Motor neuron (in vitro differentiated cells): ENCODE measurements at places on chromosomes 16 and 17. TPM values are rescaled to one million over a fixed set of nuclear protein-coding genes. Genes with fewer than 3 reads are reported as not detected.

The NXN gene
- total RNA-seq: 21.0 and 21.2 TPM in 2 replicates

The SLFN14 gene
- total RNA-seq: 0.08 and 0.09 TPM in 2 replicates

The OTOP2 gene
- 0.21 and 0.34 TPM in 2 replicates for total RNA-seq

The PPY gene
- not detected in 2 replicates for total RNA-seq

The MAF gene
- total RNA-seq: 5.4 and 6.0 TPM in 2 replicates

The NSF gene
- 76.2 and 79.6 TPM in 2 replicates for total RNA-seq

The LGALS9 gene
- 0.50 and 0.75 TPM in 2 replicates for total RNA-seq

The TMED6 gene
- 0.57 and 0.83 TPM in 2 replicates for total RNA-seq

The TBC1D26 gene
- 0.14 and 0.37 TPM in 2 replicates for total RNA-seq

The SLC5A11 gene
- not detected in 2 replicates for total RNA-seq

The MT1A gene
- total RNA-seq: 1.2 TPM in 1 of 2 replicates, not detected in the other

The C16orf89 gene
- total RNA-seq: 0.87 TPM in 1 of 2 replicates, not detected in the other

The WNT3 gene
- total RNA-seq: 0.67 and 3.4 TPM in 2 replicates

The CDR2L gene
- total RNA-seq: 9.2 and 10.6 TPM in 2 replicates

The TAC4 gene
- total RNA-seq: 1.0 and 1.5 TPM in 2 replicates

The TMEM100 gene
- total RNA-seq: 12.5 and 20.7 TPM in 2 replicates

The C17orf113 gene
- total RNA-seq: 2.2 and 2.4 TPM in 2 replicates

The TMC6 gene
- total RNA-seq: 1.6 and 1.8 TPM in 2 replicates

The IL34 gene
- total RNA-seq: 1.1 and 2.1 TPM in 2 replicates

The POLG2 gene
- 13.1 and 13.3 TPM in 2 replicates for total RNA-seq

The DHX58 gene
- 29.3 and 32.2 TPM in 2 replicates for total RNA-seq

The LGALS9B gene
- total RNA-seq: not detected in 2 replicates

The CNGB1 gene
- 0.62 TPM in 1 of 2 replicates, not detected in the other for total RNA-seq

The OTOP3 gene
- not detected in 2 replicates for total RNA-seq

The HOXB1 gene
- 0.22 and 1.5 TPM in 2 replicates for total RNA-seq
